ENCODE measurements at places on chromosomes 2 and 18.
A peak's percentile ranks its signal among the peaks of the same experiment; 100 is the strongest.

DNA sequence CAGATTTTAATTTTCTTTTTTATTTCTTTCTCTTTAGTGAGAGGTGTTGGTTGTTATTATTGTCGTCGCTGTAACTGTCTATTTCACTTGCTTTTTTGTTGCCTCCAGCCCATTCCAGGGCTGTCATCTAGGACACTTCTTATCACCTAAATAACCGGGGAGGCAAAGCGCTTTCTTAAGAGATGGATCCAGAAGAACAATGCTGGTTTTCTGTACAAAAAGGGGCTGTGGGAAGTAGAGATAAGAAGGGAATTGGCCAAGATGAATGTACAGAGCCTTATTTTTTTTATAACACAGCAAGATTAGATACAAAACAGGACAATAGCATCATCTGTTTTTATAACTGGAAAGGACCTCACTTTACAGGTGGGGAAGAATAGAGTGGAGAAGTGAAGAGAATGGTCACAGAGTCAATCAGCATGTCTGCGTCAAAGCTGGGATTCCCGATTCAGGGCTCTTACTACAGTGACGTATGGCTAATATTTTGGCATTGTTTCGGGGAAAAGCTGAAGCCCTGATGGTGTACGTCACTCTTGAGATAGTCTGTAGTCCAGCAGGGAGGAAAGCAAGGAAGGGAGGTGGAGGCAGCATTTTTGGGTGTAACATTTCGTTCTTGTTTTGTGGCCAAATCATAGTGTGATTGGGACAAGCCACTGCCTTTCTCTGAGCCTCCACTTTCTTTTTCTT is 23.2 kb downstream of the IL1B start:
- DNase-seq = no peak

- no peak for DNase-seq
Observed at GRCh38 chr2:126717928-126718327, 62.0 kb downstream of the GYPC start.

GRCh38 chr18:31931886-31932240 is 11.1 kb downstream of the TRAPPC8 start:
- DNase-seq = no peak

DNA sequence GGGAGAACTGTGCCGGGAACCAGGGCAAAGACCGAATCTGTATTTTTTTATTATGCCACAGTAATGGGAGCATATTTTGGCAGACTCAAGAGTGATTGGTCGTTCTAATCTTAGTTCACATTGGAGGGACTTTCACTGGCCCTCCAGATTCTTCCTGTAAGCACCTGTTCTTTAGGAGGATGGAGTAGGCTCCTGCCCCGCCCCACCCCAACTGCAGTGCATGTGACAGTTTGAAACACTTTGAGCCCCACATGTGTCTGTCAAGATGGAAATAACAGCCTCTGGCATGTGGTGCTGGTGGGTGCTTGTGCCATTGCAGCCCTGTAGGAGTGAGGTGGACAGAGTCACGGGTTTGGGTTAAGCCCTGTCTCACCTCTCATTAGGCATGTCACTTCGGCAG is 43.3 kb upstream of the TXNDC2 start:
- DNase-seq = no peak

GRCh38 chr2:238895891-238896600 is 48.2 kb downstream of the TWIST2 start:
- no peak for DNase-seq

DNA sequence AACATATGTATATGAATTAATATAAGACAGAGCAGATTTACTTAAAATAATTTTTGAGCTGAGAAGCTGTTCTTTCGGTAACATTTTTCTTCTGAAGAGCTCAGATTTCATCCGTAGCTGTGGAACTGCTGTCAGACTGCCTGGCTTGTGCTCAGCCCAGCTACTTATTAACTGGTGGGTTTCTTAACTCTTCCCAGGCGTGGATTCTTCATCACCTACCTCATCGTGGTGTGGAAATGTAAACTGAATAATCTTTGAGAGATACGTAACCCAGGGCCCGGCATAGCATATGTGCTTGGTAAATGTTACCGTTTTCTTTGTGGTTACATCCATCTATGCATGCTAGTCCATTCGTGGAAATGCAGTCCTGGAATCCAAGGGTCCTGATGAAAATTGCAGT is 145.0 kb downstream of the MCFD2 start:
- no peak for DNase-seq

- no peak for DNase-seq
Observed at GRCh38 chr2:24723665-24724064, 69.5 kb downstream of the PTRHD1 start.

GRCh38 chr18:22946217-22946616 is 13.1 kb downstream of the RBBP8 start:
- no peak for DNase-seq

- peak; percentile 37 for DNase-seq
Observed at GRCh38 chr2:95270541-95271081, 3.6 kb upstream of the PROM2 start.

DNA sequence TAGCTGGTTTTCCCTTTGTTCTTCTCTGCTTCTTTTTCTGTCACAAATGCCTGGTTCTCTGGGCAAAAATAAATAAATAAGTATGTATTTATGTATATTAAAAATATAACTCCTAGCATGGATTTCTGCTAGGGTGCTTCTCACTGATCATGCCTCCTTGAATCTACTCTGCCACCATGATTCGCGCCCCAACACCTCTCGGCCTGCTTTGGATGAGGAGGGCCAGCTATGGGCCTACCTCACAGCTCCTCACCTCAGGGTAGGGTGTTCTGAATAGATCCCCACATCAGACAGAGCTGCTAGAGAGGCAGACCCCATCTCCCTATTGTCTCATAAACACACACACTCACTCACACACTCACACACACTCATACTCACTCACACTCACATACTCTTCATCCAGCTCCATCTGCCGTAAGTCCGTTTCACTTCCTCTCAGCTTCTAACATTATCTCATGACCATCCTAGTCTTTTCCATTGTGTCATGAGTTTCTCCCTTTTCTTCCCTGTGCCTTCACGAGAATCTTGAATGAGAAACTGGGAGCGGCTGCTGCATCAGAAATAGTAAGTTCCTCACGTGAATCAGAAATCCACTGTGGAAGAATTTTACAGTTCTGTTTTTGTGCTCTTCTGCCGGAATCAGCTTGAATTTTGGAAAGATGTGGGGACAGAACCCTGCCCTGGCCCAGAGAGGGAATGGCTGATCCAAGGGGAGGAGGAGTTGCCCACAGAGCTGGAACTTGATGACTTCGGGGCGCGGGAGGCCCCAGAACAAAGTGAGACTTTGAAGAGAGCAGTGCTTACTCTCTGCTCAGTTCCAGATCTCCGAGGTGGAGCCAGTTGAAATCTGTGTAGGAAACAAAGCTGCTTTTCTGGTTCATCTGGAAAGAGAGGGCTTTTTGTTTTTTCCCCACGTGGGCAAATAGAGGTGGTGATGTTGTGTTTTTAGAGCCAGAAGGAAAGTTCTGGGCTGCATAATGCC is 20.9 kb downstream of the ANXA4 start:
- no peak for DNase-seq

DNA sequence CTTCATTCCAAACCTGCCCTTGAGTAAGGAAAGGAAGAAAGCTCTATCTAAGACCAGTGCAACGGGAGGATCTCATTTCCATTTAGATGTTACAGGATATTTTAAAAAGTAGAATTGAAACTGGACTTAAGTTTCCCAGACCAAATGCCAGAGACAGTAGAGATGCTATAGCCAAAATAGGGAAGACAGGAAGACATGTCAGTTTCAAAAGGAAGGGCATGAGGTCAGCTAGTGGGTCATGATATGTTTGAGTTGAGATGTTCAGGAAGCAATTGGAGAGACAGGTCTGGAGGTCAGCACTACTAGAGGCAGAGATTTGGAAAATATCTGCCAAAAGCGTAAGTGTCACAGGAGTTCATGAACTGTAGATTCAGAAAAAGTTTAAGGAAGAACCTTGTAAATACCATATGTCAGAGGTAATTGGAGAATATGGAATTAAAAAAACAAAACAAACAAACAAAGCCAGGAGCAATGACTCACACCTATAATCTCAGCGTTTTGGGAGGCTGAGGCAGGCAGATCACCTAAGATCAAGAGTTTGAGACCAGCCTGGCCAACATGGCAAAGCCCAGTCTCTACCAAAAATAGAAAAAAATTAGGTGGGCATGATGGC is 50.8 kb downstream of the EPHA4 start:
- no peak for DNase-seq

GRCh38 chr2:174645296-174645695 is 47.7 kb upstream of the WIPF1 start:
- no peak for DNase-seq

- DNase-seq = no peak
Observed at GRCh38 chr2:175234650-175235049, 53.1 kb upstream of the ATP5MC3 start.

DNA sequence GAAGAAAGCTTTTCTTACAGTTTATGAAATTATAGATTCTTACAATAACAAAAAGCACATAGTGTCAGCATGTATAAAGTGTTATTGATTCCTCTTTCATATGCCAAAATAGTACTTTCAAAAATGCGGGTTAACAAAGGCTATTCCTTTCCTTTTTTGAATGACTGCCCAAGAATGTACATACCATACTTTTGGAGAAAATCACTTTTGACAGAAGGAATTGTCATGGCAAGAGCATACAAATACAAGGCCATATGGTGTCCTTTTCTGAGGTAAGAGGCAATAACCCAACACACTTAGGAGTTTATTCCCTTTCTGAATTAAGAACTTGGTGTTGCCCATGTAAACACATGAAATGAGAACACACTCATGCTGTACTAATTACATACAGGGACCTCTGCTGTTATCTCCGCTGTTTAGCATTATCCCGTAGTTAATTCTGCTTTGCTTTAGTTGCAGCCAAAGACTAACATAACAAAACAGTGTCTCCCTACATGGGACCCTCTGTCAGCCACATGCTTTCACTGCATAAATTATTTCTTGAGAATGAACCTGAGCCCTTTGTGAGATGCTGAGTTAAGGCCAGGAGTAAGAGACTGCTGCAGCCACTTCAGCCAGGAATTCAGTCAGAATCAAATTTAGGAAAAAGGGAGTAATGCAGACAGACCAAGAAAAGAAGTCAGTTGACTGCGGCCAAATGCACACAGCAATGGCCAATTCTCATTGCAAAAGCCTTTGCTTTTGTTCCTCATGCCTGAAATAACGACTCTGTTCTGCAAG is 67.0 kb downstream of the CDH2 start:
- no peak for DNase-seq

GRCh38 chr2:41906338-41906725 is 141.5 kb upstream of the PKDCC start:
- no peak for DNase-seq

- peak; percentile 45 for DNase-seq
Observed at GRCh38 chr2:100265226-100265625, 57.1 kb downstream of the LONRF2 start.

DNA sequence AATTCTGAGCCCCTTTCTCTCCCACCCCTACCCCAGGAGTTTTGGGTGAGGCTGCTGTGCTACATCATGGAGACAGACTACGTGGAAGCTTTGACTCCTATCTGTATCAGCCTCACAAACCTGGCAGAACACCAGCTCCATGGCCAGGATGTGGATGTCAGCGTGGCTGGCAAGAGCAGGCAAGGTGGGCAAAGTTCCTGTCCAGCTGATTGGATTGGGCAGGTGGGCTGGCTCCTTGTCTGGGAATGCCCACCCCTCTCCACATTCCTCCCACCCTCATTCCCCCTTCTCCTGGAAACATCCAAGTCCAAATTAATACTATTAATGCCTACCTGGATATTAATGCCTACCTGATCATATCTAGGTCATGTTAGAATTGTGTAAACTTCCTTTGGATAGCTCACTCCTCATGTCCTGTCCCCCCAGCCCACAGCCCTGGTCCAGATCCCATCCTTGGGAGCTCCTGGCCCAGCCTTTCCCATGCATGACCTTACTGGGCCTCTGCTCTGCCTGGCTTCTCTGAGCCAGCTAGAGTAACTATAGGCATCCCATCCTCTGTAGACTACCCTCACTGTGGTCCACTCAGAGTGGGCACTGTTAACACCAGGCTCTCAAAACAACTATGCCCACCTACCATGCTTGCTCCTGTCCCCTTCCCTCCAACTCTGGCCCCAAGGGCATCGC is 24.1 kb downstream of the MROH2A start:
- no peak for DNase-seq

DNA sequence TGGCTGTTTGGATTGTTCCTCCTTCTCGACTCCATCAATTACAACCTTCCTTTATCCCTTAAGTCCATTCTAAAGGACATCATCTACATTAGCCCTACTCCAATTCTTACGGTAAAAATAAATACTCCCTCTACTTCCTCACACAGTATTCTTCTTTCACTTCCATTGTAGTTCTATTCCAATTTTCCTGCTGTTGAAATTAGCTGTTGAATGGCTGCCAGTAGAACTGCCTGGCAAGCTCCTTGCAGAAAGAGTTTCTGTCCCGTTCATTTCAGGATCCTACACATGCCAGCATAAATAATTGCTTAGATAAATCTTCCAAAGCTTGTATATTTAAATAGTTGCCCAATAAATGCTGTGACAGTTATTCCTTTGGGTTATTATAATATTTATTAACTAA is 459.3 kb upstream of the TRIB2 start:
- no peak for DNase-seq

GRCh38 chr2:196971574-196972279 is 45.2 kb upstream of the PGAP1 start:
- no peak for DNase-seq

- DNase-seq = no peak
Observed at GRCh38 chr18:7946734-7947377, 379.7 kb downstream of the PTPRM start.

DNA sequence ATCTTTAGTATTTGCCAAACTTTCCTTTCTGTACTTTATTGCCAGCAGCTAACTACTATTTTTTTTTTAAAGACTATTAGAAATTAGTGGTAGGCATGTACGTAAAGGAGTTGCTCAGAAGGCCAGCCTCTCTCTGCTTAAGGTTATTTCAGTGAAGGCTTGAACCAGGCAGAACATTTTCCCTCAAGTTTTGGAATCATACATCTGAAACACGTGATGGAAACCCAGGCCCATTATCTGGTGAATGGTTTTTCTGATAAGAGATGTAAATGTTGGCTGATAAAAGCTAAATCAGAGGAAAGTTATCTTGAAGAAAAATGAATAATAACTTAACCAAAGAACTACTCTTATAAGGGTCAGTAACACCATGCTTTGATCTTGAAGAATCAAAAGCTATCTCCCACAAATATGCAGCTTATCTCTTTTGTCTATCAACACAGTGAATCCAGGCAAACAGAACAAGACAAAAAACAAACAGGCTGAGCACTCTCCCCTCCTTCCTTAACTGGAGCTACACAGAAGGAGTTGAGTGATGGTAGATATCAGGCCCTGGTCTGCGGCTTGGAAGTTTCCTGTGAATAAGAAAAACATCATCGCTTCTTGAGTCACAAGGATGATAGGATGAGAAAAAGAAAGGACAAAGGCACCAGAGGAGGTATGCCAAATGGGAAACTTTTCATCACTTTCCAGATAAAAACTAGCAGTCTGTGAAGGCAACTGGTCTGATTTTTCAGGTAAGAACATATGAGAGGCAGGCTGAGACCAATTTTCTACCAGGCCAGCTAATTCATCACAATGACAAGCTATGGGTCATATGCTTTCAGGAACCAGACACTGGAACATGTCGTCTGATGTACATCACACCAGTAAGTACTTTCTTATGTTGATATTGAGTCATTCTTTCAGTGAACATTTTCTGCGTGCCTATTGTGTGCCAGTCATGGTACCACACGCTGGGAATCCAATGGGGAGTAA is 88.4 kb upstream of the STK17B start:
- peak; percentile 76 for DNase-seq
